Lung microvascular endothelial cell (primary cell): ENCODE measurements at places on chromosomes 5 and 9. TPM values are rescaled to one million over a fixed set of nuclear protein-coding genes. Genes with fewer than 3 reads are reported as not detected.

DNA sequence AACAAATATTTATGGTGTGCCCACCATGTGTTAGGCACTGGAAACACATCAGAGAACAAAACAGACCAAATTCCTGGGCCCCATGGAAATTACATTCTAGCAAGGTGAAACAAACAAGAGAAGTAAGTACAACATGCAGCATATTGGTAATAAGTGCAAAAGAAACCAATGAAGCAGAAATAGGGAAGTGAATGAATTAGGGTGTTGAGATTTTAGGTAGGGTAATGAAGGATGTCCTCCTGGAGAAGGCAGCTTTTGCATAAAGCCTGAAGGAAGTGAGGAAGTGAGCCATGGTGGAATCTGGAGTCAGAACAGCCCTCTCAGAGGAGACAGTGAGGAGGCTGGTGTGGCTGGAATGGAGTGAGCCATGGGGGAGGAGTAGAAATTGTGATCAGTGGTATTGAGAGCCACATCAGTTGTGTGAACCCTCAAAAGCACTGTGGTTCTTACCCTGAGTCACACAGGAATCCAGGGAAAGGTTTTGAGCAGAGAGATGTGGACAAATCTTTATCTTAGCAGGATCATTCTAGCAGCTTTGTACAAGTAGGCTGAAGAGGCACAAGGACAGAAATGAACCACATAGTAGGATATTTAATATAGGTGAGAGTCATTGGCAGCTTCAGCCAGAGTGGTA, 52.7 kb upstream of the ARL15 start:
- no peak for DNase-seq

DNA sequence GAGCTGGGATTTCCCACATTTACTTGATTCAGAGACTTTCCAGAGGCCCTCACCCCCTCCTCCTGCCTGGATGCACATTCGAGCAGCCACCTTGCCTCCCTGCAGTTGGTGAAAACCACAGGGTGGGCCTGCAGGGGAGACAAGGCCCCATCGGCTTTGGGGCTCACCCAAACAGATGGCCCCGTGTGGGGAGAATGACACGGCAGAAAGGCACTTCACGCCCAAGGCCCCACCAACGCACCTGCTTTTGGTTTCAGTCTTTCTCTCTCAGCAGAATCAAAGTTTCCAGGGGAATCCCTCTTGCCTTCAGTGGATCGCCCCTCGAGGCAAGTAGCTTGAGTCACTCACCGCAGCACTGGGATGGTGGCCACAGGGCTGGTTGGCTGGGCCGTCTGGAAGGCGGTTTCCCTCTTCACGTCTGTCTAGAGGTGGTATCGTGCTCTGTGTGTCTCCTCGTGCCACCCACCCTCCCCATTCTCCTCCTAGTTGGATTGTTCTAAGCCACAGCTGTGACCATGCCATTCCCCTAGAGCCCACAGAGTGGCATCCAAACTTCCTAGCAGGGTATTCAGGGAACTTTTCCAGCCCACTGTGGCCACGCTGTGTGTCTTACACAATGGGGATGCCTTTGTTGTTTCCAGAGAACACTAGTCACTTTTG, 31.8 kb downstream of the SEC61B start:
- DNase-seq, result no peak

GRCh38 chr5:115978779-115979178, 16.5 kb downstream of the LVRN start:
- no peak for DNase-seq

DNA sequence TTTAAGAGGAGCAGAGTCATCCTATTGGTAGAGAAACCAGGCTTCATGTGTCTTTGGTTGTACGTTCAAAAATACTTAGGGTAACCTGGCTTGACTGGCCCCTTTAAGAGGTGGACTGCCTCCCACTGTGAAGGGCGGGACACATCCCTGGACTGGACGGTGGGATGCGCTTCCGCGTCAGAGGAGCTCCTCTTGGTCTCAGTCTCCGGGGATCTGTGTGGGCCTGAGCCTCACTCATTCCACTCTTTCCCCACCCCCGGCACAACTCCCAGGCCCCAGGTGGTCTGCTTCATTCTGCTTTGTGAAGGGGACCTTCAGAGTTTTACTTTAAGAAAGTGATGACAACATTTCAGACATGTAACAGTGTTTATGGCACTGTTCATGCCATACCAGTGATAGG, 601.1 kb downstream of the IRX1 start:
- no peak for DNase-seq

DNA sequence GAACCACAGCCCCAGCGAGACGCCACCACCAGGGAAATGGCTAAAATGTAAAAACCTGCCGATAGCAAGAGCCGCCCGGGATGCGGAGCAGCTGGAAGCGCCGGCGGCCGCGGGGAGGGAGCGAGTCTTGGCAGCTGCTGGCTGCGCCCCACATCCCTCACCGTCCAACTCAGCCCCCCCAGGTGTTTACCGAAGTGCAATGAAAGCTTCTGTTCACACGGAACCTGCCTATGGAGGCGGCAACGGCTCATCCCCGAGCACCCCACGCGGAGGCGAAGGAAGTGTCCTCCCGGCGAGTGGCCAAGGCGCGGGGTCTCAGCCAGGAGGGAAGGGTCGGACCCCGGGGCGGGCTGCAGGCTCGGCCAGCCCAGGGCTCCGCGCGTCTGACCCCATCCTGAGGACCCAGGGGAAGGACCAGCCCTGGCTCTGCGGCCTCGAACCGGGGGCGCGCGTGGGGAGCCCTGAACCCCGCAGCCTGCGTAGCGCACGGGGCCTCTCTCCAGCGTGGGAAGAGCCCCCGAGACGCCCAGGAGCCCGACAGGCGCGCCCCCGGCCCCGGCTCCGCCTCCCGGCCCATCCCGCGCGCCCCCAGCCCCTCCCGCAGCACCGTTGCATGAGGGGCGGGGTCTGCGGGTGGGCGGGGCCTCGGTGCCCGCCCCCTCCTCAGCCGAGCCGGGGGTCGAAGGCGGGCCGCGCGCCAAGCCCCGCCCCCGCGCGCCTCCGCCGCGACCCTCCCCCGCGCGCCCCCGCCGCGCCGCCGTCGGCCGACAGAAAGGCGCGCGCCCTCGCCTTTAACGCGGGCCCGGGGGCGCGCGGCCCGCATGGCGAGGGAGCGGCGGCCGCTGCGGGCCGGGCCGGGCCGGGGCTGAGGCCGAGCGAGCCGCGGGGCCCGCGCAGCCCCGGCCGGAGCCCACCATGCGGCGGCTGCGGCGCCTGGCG, at the start of gene DIPK1B:
Gene DIPK1B (plus strand): TSS at position 822 of the 939 bp plus-strand sequence. CDS start 94 bp downstream, at position 916.
- no peak for DNase-seq

- DNase-seq, result no peak
Observed at GRCh38 chr5:14491015-14491915, 90.3 kb upstream of the OTULINL start.

DNA sequence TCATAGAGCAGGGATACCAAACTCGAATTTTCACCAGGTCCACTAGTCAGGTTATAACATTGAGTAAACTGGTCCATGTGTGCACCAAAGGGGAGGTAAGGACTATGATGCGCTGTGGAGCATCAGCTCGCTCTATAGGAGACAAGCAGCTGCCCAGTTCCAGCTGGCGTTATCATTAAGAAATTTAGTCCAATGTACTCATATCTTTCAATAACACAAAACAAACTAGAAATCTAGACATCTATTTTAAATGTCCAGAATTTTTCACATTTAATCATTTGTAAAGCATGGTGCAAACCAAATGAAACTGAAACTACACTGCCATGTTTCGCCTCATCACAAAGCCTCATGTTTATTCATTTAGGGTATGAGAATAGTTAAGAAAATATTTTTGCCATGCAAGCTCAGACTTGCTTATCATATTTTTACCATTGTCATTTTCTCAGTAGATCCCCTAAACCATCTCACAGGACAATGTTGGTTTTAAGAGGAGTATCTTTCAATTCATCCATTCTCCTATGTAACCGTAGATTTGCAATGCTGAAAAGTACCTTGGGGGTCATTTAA, 50.9 kb downstream of the ZNF474 start:
- no peak for DNase-seq

DNA sequence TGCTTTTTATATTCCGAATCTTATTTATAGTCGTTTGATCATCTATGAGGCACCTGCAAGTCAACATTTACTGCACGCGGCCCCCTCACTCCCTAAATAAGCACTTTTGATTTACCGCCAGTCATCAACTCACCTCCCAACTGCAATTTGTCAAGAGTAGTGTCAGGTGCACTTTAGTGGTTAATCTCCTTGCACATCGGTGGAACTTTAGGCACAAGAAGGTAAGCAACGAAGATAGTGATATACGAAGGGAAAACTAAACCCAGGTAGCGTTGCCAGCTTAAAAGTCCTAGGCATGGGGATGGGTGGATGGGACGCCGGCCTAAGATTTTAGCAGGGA, 513 bp upstream of the RNF180 start:
- DNase-seq, result no peak

GRCh38 chr9:83041771-83042170, 21.2 kb downstream of the RASEF start:
- DNase-seq, result no peak

GRCh38 chr9:14433351-14434157, 119.6 kb upstream of the NFIB start:
- peak; percentile 76 for DNase-seq

DNA sequence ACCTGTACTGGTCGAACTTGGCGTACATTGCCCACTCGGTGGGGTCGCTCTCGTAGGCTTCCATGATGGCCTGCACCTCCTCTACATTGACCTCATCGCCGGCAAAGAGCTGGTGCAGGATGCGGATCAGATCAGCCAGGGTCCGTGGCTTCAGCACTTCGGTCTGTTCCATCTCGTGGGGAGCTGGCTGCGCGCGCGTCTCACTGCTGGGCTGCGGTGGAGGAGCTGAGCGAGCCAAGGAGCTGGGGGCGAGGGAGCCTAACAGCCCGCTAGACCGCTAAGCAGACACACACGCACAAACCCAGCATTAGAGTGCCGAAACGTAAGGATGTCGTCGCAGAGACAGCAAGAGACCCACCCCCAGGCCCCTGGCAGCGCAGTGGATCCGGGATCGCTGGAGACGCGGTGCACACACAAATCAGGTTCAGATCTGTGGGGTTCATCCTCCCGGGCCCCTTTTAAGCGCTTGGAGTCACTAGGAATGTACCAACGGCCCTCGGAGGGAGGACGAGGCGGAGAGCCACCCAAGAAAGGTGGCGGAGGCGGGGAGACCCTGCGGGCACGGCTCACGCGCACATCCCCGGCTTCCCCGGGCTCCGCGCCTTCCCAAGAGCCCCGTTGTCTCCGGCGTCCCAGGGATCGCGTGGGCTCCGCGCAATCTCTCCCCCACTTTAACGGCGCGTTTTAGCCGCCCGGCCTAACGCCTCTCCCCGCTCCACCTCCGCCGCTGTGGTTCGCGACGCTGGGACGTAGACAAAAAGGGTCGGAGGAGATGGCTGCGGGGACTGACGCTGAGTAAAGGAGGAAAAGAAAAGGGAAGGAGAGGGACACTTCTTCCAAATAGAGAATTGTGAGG, at the start of gene CDO1:
Gene CDO1 (minus strand): TSS at position 434 of the 856 bp plus-strand sequence. CDS start 262 bp downstream, at position 172.
- DNase-seq, result peak; percentile 36

DNA sequence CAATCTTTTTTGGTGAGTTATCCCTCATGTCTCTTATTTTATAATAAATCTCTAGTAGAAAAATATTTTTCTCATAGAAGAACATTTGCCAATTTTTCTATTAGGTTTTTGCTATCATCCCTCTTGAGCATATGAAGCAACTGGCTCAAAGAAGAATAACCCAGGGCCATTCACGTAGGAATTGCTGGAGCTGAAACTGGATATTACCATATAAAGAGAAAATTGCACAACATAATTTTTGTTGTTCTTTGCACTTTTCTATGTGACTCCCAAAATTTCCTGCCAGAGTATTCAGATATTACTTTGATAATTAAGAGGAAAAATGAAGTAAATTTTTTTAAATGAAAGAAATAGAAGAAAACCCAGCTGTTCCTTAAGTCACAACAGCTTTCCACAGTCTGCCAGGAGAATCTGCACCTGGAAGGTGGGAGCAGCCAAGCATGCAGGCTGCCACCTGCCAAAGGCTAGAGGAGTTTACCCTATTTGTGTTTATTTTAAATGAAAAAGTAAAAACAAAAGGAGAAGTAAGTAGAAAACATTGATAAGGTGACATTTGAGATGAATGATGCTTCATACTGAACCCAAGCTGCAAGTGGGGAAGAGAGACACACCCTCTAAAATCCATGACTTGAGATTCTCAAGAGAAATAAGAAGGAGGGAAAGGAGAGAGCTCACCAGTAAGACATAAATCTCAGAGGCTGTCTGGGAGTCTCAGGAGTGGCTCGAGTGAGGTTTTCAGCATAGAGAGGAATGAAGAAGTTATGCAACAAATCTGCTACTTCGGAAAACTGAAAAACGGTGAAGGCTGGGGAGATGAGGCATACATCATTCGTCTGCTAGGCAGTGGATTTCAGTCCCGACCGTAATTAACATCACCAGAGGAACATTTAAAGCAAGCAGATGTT, 31.5 kb upstream of the FREM1 start:
- DNase-seq, result no peak

DNA sequence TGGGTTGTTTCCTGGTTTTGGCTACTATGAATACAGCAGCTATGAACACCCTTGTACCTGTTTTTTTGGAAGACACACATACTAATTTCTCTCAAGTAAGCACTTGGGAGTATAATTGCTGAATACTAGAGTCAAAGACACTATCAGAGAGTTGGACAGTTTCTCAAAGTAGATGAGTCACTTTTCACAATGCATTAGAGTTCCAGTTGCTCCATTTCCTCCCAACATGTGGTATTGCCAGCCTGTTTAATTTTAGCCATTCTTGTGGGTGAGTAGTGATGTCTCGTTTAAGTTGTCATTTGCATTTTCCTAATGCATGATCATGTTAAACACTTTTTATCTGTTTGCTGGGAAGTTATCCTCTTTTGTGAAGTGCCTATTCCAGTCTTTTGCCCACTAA, 81.6 kb upstream of the GDNF start:
- DNase-seq, result no peak

- DNase-seq, result no peak
Observed at GRCh38 chr5:181164076-181164952, 16.9 kb downstream of the OR2V2 start.

DNA sequence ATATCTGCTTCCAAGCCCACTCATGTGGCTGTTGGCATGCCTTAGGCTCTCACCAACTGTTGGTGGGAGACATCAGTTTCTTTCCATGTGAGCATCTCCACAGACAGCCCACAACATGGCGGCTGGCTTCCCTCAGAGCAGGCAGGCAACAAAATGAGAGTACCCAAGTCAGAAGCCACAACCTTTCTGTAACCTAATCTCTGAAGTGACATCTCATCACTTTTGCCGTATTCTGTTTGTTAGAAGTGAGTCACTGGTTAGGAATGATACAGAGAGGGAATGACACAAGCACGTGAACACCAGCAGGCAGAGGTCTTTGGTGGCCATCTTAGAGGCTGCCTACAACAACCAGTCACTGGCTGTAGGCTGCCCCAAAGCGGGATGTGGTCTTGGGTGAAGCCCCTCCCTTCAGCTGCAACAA, 88.6 kb upstream of the RASGRF2 start:
- peak; percentile 20 for DNase-seq

GRCh38 chr5:169796731-169797130, 159.7 kb downstream of the DOCK2 start:
- DNase-seq, result no peak

Gene OSMR
- total RNA-seq, result 7.8 and 9.1 TPM in 2 replicates

Gene KCTD16
- under 0.01 TPM in 2 replicates for total RNA-seq

Gene TMEM171
- total RNA-seq, result 0.40 and 1.1 TPM in 2 replicates

Gene MZB1
- under 0.01 and 0.22 TPM in 2 replicates for total RNA-seq

Gene ANKRD18B
- total RNA-seq, result under 0.01 and 0.22 TPM in 2 replicates

Gene GRIN1
- total RNA-seq, result under 0.01 and 0.22 TPM in 2 replicates

Gene SLC1A1
- total RNA-seq, result 3.3 and 5.6 TPM in 2 replicates

Gene SLC9A3
- 0.65 and 0.79 TPM in 2 replicates for total RNA-seq

Gene FAM153A
- total RNA-seq, result not detected in 2 replicates

Gene PGM5
- total RNA-seq, result 27.5 and 295 TPM in 2 replicates

Gene ANKRD20A1
- total RNA-seq, result 0.87 and 4.4 TPM in 2 replicates
